ENCODE measurements at places on chromosomes 5 and 9.

GRCh38 chr5:112554101-112554977 is 135.3 kb upstream of the EPB41L4A start:
- peak; percentile 63 for DNase-seq

GRCh38 chr9:28915202-28915930 is 1342.1 kb upstream of the C9orf72 start:
- no peak for DNase-seq

- no peak for DNase-seq
These were observed 10.3 kb upstream of the AK1 start for GRCh38 chr9:127887792-127888191.

- no peak for DNase-seq
These were observed 8.2 kb upstream of the CRHBP start for GRCh38 chr5:76944638-76945037.

DNA sequence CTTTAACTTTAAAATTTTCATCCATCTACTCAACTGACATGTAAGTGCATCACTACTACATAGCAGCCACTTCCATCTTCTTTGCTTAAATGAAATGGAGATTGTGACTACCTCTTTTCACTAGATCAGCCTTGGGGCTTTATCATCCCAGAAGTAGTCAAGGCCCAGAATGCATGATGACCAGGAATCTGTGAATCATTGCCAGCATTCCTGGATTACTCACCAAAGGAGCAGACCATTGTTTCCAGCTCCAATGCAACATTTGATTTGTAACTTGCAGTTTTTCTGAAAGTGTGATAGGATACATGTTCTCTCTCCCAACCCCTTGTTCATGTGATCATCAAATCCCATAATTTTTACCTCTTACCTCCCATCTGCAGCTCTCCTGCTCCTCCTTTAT is 65.1 kb downstream of the PLPPR1 start:
- DNase-seq = no peak

Measured in right cardiac atrium (tissue), 5 donors.